ENCODE measurements at places on chromosomes 16 and 17.

- DNase-seq = no peak
These were observed 103.9 kb upstream of the ZNF750 start for GRCh38 chr17:82943751-82944150.

GRCh38 chr17:4450710-4451316 is 17.1 kb downstream of the SPNS3 start:
- DNase-seq = no peak

DNA sequence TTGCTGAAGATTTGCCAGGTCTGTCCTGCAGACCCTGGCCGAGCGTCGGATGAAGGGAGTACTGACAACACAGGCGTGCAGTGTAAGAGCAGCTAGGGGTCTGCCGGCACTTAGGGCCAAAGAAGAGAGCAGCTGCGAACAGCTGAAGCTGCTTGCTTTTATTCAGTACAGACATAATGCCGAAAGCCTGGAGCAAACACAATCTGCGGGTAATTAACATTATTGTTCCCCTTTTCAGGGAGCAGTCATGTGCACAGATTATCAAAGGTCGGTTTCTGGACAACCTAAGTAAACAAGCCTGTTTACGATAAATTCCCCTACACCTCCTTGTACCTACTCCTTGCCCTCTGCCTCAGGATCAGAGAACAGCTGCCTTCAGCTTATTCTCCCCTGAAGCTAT is 12.0 kb upstream of the KRT23 start:
- DNase-seq = no peak

GRCh38 chr17:79532107-79532790 is 78.6 kb downstream of the RBFOX3 start:
- no peak for DNase-seq

- DNase-seq = peak; percentile 58
These were observed 7.5 kb upstream of the KCNG4 start for GRCh38 chr16:84247331-84247730.

GRCh38 chr17:41683441-41684007 is 5.2 kb upstream of the EIF1 start:
- DNase-seq = no peak

- no peak for DNase-seq
These were observed 160.5 kb upstream of the TNRC6C start for GRCh38 chr17:77798031-77798430.

- peak; percentile 40 for DNase-seq
These were observed 178.3 kb downstream of the MRTFB start for GRCh38 chr16:14249291-14250032.

- no peak for DNase-seq
These were observed 25.1 kb downstream of the ABR start for GRCh38 chr17:1154704-1155103.

DNA sequence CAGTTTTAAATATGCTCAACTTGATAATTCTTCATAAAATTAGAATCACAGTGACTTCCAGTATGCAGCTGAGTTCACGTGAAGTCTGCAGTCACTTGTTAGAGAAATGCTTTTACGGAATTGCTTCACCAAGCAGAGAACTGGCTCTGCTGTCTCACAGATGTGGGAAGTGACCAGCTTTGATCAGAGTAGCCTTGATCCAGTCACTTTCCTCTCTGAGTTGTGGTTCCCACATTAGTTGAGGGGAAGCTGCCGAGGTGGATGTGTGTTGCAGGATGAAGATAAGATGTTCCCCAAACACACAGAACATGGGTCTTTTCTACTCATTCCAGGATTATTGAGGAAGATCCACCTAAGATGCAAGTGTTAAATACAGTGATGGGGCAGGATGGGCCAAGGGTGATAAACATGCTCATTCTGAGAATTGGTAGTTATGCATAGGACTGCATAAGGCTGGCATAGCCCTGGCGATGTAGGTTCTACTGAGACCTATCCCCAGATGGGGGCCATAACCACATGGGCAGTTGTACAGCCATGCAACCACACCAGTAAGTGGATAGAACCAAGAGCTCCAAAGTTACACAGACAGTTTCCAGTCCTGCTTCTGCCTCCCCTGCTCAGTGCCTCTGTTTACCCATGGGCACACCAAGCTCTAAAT is 168.9 kb upstream of the MAF start:
- no peak for DNase-seq

DNA sequence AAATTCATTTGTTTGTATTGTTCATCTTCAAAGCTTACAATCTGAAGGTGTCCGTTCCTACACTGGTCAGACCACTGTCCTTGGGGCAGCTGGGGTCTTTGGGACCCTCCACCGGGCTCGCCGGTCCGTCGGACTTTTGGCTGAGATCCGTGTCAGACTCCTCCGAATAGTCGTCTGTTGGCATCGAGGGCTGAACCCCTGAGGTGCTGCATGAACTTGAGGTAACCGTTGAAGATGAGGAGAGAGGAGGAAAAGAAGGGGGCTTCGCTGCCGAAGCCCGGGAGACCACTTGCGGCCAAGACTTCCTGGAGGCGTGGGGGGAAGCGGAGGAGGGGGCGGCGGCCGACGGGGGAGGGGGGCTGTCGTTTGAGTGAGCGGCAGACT is 260.8 kb downstream of the ZFHX3 start:
- DNase-seq = no peak

DNA sequence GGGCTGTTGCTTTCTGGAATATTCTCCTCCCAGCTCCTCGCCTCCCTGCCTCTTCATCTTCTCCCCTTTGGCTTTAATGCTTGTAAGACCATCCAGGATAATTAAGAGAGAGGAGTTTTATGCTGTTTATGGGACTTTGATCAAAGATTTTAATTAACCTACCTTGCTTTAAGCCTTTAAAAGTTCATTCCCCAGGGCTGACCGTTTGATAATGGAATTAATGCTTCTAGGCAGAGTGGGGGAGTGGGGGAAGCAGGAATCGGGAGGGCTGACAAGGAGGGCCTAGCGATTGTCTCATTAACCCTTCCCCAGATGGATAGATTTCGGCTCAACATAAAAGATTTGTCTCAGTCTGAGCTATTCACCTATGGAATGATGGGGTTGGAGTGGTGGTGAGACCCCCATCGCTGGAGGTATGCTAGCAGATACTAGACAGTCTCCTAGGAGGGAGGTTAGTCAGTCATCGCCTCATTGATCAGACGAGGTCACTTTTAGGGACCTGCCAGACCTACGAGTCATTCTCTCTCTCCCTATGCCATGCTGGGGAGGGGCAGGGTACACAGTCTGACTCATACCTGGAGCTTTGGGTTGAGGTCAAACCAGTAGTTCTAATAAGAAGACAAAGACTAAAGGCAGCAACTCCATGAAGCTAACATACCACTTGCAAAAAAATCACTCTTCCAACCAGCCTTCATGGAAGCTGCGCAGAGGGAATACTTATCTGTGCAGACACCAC is 236.6 kb upstream of the NLRP1 start:
- DNase-seq = peak; percentile 63

- DNase-seq = no peak
These were observed 37.4 kb downstream of the SRL start for GRCh38 chr16:4204521-4204920.

GRCh38 chr16:10980813-10981212 is 36.4 kb downstream of the CLEC16A start:
- DNase-seq = no peak

GRCh38 chr17:64614266-64615027 is 47.7 kb downstream of the SMURF2 start:
- DNase-seq = no peak

DNA sequence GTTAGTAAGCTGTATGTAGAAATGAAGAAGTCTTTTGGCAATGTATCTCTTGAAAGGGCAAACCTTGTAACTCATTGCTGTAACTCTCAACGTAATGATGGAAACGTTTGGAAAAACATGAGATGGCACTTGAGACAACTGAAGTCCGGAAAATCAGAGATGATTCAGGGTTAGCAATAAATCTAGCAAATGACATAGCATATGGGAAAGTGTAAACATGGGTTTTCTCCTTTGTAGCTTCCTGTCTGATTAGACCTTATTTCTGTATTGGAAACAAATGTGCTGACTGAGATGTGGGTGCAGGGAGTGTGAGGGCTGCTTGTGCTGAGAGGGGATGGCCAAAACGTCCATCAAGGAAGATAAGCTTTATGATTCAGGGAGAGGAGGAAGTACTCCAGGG is 110.7 kb upstream of the FAM20A start:
- peak; percentile 26 for DNase-seq

GRCh38 chr17:14745541-14745940 is 444.7 kb downstream of the HS3ST3B1 start:
- no peak for DNase-seq

DNA sequence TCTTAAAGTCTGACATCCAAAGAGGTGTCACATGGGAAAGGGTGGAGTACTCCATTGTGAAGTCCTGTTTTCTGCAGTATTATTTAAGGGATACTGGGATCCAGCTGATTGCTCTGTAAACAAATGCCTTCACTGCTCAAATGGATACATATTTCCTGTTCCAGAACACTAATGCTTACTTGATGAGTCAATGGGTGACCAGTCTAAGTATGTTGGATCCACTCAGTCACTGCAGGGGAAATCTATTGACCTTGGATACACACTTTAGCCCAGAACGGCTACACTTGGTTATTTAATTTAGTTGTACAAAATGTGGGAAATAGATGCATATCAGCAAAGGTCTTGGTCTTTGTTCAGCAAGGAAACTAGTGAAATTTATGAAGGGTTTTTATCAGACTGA is 261.4 kb downstream of the MAP2K4 start:
- DNase-seq = peak; percentile 73

DNA sequence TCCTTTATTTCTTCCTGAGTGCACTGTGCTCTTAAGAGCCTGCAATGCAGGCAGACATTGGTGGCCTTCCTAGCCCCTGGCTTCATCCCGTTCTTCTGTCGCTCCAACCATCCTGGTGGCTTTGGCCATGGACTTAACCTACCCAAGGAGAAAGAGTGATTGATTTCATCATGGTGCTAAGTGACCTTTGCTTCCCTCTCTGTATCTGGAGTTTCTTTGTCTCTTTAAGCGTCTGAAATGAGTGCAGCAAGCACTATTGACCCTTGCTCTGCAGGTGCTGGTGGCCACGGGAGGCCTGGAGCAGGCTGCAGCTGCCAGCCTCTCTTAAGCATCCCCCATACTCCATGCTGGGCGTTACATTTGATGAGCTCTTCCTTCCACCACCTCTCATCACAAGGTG is 60.5 kb downstream of the RAP1GAP2 start:
- no peak for DNase-seq

GRCh38 chr17:66407864-66408263 is 105.5 kb downstream of the PRKCA start:
- no peak for DNase-seq

GRCh38 chr17:19502517-19502916 is 31.1 kb upstream of the SLC47A1 start:
- no peak for DNase-seq

DNA sequence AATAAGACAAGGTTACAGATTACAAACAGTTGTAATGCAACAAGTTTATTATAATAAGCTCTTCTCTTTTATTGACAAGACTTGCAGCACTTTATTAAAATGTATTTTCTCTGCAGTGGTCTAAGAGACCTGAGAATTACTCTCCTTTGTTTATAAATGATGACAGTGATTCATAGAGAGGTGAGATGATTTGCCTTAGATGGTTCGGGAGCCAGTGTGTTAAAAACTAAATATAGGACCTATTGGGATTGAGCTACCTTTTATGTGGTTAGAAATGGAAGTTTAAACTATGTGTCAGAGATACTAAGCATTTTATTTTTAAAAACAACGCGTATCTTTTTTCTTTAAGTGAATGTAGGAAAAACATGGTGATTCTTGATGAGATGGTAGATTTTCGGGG is 2.9 kb upstream of the KRTAP3-3 start:
- DNase-seq = no peak

GRCh38 chr17:2369551-2370210 is 31.2 kb downstream of the MNT start:
- no peak for DNase-seq

DNA sequence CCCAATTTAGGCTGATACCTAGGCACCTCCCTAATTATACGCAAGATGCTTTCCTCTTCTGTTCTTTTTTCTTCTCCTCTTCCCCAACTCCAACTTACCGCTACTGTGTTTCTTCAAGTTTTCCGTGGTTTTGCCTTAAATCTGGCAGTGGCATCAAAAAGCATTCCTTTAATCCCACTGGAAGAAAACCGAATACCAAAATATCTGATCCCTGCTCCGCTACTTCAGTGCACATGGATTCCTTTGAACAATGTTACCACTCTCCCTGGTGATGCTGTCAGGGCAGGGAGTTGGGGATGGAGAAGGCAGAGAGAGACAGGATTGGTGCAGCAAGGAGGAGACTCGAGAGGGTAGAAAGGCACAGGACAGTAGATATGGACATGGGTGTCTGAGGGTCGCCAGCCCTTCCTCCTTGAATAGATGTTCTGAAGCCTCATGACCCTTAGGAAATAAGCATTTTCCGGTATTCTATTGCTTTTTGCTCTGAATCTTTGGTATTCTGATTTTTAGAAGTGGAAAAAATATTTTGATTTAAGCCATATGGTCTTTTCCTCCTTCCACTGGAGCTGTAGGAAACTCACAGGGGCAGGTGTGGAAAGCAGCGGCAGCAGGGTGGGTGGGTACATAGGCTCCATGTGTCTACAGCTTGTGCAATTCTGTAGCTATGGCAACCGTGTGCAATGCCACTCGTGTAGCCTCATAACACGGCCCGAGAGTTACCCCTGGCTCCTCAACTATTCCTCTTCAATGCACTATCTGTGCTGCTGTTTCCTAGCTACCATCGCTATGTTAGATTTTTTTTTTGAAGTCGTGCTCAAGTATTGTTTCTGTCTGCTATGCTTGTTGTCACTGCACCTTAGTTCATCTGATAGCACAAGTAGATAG is 32.3 kb upstream of the TANC2 start:
- no peak for DNase-seq

GRCh38 chr16:84718-85406 is 6.8 kb downstream of the MPG start:
- DNase-seq = peak; percentile 96

GRCh38 chr17:78112518-78113471 is 15.8 kb downstream of the TMC6 start:
- peak; percentile 59 for DNase-seq

DNA sequence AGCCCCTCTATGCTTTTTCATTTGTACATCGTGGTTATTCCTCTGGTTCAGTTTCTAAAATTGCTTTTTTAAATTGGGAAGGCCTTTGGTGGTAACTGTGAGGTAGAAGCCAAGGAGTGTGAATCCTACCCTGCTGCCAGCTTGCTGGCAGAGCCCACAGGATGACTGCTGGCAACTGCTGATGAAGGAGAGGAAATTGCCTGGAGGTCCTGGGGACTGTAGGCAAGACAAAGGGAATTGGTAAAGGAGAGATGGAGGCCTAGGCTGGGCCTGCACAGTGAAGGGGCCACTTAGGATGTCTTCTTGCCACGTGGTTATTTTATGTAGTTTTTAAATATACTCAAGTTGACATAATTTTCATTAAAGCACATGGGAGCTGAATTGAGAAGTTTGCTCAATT is 15.8 kb downstream of the C17orf58 start:
- DNase-seq = no peak

- no peak for DNase-seq
These were observed 26.2 kb upstream of the NAGLU start for GRCh38 chr17:42509841-42510240.

GRCh38 chr17:50719144-50719923 is at the start of gene LUC7L3:
LUC7L3 (plus strand) TSS chr17:50719603; CDS start chr17:50719733, 130 bp downstream.
- peak; percentile 94 for DNase-seq

DNA sequence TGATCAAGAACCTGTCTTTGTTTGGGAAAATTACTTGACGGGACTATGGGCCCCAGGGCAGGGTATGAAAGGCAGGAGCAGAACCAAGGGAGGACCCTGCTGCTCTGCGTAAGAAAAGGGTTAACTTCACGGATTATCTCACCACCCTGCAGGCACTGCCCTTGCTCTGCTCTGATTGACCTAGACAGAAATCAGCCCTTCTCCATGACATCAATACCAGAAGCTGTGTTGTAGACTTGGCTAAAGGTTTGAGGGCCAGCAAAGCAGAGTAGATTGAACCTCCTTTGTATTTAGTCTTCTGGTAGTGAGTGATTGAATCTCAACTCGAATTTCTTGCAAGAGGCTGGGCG is 52.9 kb upstream of the ETV4 start:
- DNase-seq = no peak
